Left kidney (tissue), 8 donors: ENCODE measurements at places on chromosomes 11 and 22. TPM values are rescaled to one million over a fixed set of nuclear protein-coding genes. Genes with fewer than 3 reads are reported as not detected.

The ACRV1 gene
- 1.4 TPM for polyA plus RNA-seq

GRCh38 chr11:9109858-9110731 is 18.7 kb upstream of the SCUBE2 start:
- no peak for DNase-seq

DNA sequence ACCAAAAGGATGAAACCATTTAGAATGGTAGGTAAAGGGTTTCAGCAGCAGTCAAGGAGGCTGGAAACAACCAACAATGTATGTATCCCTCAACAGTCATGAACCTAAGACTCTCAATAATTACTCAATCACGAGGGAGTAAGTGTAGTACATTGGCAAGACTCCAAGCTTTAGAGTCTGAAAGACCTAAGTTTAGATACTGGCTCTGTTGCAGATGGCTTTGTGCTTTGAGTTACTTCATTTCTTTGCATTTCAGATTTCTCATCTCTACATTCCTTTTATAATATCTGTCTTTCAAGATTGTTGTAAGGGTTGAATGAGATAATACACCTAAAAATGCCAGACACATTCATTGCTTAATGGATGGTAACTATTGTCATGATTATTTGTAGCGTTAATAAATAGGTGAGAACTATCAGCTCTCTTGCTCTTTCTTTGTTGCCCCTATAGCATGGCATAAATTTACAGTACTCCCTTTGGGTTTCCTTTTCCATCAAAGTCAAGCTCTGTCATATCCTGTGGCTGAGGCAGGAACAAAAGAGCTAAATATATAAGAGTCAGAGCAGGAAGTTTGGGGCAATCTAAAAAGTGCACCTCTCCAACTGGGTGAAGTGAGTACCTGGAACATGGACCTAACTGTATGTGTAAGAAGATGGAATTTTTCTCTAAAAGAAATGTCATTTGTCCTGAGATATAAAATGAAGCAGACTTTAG is 228.2 kb upstream of the ZC3H12C start:
- no peak for DNase-seq

- no peak for DNase-seq
Measured at GRCh38 chr11:76656050-76656531, 14.5 kb downstream of the LRRC32 start.

DNA sequence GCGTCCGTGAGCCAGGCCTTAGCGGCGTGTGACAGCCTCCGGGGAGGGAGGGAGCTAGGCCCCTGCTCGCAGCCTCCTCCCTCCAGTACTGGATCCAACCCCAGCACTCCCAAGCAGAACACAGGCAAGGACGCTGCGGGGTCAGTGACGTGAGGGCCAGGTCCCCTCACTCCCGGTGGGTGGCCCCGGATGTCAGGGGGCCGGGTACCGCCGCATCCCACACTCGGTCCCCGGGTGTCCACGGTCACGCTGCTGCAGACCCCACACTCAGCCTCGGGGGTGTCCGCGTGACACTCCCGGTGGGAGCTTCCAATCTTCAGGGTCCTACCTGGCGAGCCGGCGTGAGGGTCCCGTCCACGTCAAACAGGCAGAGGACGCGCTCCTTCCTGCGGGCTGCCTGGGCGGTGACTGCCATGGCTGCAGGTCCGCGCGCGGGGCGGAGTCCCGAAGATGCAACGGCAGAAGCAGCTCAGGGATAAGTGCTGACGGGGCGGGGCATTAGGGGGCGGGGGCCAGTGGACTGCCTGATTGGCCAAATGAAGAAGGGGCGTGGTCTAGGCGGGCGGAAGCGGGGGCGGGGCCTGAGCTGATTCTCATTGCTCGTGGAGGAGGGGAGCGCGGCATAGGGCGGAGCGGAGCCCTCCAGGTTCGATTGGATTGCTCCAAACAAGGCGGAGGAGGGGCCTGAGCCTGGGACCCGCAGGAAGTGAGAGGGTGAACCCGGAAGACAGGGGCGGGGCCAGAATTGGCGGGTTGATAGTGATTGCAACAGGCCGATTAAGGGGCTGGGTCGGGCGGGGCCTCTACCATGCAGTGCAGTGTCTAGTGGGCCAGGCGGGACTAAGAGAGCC is at the start of gene PMM1:
Gene PMM1 (minus strand): TSS at position 450 of the 851 bp plus-strand sequence. CDS start 35 bp downstream, at position 415.
- DNase-seq: peak; percentile 100

The RPS13 gene
- 1,219 TPM for polyA plus RNA-seq

The TNNI2 gene
- polyA plus RNA-seq: 0.32 TPM

The OR8D1 gene
- polyA plus RNA-seq: not detected

GRCh38 chr22:19688301-19689290 is 25.7 kb upstream of the SEPTIN5 start:
- DNase-seq: no peak

DNA sequence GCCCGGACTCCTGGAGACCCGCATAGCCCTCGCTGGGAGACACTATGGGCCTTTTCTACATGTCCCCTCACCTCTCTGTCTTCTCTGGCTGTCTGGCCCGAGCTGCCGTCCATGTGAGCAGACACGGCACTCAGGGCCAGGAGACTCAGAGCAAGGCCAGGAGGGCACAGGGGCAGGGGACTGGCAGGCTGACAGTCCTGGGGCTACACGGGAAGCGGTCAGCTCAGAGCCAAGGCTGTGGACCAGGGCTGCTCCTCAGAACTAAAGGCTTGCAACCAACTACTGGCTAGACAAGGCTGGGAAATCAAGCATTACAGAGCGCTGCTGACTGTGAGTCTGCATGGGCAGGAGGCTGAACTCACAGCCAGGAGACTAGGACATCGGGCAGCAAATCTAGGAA is 56.1 kb upstream of the CDON start:
- DNase-seq: no peak

The KRTAP5-10 gene
- polyA plus RNA-seq: 0.53 TPM

DNA sequence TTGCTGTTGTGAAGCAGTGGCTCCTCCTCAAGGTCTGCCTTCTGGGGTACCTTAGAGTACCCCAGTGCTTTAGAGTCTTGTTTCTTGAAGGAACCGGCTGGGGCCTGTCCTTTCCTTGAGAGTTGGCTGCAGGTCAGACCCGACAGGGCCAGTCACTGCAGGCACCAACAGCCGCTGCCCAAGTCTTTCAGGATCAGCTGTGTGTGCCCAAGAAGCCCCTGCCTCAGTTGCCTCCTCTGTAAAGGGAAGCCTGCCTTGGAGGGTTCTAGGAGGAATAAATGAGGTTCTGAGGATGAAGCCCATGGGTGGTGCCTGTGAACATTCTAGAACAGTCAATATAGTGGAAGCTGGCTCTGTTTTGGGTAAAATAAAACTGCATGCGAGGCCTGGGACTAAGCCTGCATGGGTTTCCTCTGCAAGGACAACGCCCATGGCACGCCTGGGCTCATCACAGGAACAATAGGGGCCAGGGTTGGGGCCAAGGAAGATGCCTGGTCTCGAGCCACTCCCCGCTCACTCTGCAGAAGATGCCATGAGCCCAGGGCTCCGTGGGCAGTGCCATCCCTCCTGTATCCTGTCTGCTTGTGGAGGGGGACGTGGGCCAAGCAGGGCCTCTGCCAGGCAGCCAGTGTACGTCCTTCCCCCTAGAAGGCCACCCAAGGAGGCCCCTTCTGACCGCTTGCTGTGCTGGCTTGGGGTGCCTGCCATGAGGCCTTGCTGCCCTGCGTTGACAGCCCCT is 81.6 kb downstream of the MED15 start:
- no peak for DNase-seq

- DNase-seq: no peak
Measured at GRCh38 chr11:76276781-76277155, 70.5 kb upstream of the WNT11 start.

The SLC22A9 gene
- not detected for polyA plus RNA-seq

GRCh38 chr11:75326439-75326810 is 25.0 kb downstream of the ARRB1 start:
- no peak for DNase-seq
